ENCODE measurements at places on chromosomes 3 and 15. TPM values are rescaled to one million over a fixed set of nuclear protein-coding genes. Genes with fewer than 3 reads are reported as not detected.

The NME9 gene
- total RNA-seq: 0.53 TPM

GRCh38 chr15:100900136-100900794, 18.9 kb upstream of the LRRK1 start:
- no peak overlapping the region for H3K4me3 ChIP-seq
- H3K27ac ChIP-seq: no peak overlapping the region
- no peaks in the 10 kb centered on the region for H3K36me3 ChIP-seq
- H3K27me3 ChIP-seq: peaks cover 22% of the 10 kb centered on the region
- DNase-seq: no peak

- H3K27me3 ChIP-seq: no peaks in the 10 kb centered on the region
- H3K4me3 ChIP-seq: peak overlapping the region; percentile 69
- no peaks in the 10 kb centered on the region for H3K36me3 ChIP-seq
These were observed 27.2 kb downstream of the AKAP13 start for GRCh38 chr15:85407421-85408269.

DNA sequence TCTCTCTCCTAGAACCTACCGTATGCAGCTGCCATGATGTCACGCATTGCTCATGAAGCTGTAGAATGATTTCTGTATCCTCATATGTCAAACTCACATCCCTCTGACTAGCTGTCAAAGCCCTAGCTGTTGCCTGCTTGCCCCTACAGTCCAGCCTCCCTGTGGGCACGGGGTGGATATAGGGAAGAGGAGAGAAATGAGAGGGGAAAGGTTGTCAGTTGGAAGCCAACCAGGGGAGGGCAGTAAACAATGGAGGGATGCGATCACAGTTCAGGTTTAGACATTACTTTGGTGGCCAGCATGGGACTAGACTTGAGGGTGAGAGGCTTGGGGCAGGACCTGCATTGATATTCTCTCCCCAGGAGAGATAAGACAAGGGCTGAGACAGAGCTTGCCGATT, 1.7 kb upstream of the HDGFL3 start:
- H3K36me3 ChIP-seq: peaks cover 3% of the 10 kb centered on the region
- H3K27me3 ChIP-seq: peaks cover 11% of the 10 kb centered on the region
- DNase-seq: no peak
- no peak overlapping the region for H3K27ac ChIP-seq
- no peak overlapping the region for H3K4me3 ChIP-seq

GRCh38 chr3:149554826-149555225, 80.3 kb downstream of the TM4SF4 start:
- H3K4me3 ChIP-seq: no peak overlapping the region
- no peak overlapping the region for H3K27ac ChIP-seq
- peaks cover 8% of the 10 kb centered on the region for H3K4me1 ChIP-seq
- no peak for DNase-seq

DNA sequence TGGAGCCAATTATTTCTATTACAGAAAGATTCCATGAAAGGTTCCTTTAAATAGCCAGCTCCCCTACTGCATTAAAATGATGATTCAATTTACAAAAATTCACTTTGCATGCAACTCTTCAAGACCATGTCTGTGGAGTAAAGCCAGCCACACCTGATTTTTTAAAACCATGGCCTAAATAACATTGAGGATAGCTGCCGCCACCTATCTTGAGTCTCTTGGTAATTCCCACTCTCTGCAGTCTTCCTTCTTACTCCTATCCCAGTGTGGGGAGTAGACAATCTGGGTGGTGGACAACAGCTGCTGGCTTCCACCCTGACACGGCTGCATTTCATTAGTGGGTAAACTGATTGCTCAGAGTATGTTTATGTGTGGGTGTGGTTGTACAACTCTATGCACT, 10.7 kb downstream of the LRTM1 start:
- DNase-seq: no peak
- no peaks in the 10 kb centered on the region for H3K4me1 ChIP-seq
- no peak overlapping the region for H3K27ac ChIP-seq
- H3K36me3 ChIP-seq: no peaks in the 10 kb centered on the region
- no peak overlapping the region for H3K4me3 ChIP-seq

DNA sequence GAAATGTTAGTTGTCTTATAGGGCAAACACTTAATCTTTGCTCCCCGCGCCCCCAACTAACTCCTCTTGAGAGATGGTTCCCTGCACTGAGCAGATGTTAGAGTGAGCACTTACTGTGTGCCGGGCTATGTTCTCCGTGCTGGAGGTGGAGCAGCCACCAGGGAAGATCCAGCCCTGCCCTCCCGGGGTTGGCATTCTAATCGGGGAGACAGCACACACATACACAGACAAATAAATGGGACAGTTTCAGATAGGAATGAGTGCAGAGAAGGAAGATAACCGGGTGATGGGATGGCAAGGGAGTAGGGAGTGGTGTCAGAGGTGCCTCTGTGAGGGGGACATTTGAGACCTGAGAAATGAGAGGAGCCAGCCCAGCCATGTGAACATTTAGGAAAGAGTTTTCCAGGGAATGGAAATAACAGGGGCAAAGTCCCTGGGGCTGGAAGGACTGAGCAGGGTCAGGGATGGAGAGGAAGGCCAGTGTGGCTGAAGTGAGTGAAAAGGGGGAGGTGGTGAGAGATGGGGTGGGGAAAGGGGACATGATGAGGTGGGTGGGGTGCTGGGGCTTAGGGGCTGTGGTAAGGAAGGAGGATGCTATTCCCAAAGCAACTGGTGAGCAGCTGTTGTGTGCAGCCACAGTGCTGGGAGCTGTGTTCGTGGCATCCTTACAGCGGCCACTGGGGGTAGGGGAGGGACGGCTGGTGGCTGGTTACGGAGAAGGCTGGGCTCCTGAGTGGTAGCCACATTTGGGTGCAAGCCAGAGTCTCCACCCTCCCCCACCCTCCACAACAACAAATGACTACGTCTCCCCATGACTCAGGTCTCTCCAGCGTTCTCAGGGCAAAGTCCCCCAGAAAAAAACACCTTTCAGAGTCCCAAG, 15.4 kb upstream of the FGD5 start:
- H3K27me3 ChIP-seq: peaks cover 19% of the 10 kb centered on the region
- no peak overlapping the region for H3K27ac ChIP-seq
- H3K4me3 ChIP-seq: no peak overlapping the region
- peaks cover 31% of the 10 kb centered on the region for H3K4me1 ChIP-seq
- H3K36me3 ChIP-seq: no peaks in the 10 kb centered on the region

- H3K27ac ChIP-seq: no peak overlapping the region
- DNase-seq: no peak
- no peak overlapping the region for H3K4me3 ChIP-seq
- no peaks in the 10 kb centered on the region for H3K4me1 ChIP-seq
- H3K27me3 ChIP-seq: no peaks in the 10 kb centered on the region
These were observed 30.8 kb downstream of the DNAH1 start for GRCh38 chr3:52346623-52347530.

GRCh38 chr15:92651877-92652575, 3.5 kb downstream of the FAM174B start:
- peaks cover 2% of the 10 kb centered on the region for H3K36me3 ChIP-seq
- peaks cover 5% of the 10 kb centered on the region for H3K4me1 ChIP-seq
- no peak for DNase-seq
- peaks cover 49% of the 10 kb centered on the region for H3K27me3 ChIP-seq
- H3K4me3 ChIP-seq: no peak overlapping the region

GRCh38 chr3:151312972-151313371, 3.6 kb downstream of the GPR87 start:
- peaks cover 42% of the 10 kb centered on the region for H3K4me1 ChIP-seq
- H3K4me3 ChIP-seq: no peak overlapping the region
- DNase-seq: no peak
- no peaks in the 10 kb centered on the region for H3K36me3 ChIP-seq
- no peak overlapping the region for H3K27ac ChIP-seq
- H3K27me3 ChIP-seq: peaks cover 6% of the 10 kb centered on the region

The MAP4 gene
- 149 TPM for total RNA-seq

The PDIA5 gene
- total RNA-seq: 9.6 TPM

The DUOXA2 gene
- not detected for total RNA-seq

DNA sequence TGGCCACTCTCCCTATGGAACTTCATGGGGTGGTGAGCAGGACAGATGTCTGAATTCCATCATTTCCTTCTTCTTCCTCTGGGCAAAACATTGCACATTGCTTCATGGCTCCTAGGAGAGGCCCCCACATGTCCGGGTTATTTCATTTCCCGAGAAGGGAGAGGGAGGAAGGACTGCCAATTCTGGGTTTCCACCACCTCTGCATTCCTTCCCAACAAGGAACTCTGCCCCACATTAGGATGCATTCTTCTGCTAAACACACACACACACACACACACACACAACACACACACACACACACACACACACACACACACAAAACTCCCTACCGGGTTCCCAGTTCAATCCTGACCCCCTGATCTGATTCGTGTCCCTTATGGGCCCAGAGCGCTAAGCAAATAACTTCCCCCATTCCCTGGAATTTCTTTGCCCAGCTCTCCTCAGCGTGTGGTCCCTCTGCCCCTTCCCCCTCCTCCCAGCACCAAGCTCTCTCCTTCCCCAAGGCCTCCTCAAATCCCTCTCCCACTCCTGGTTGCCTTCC, 1.9 kb downstream of the RHO start:
- H3K36me3 ChIP-seq: no peaks in the 10 kb centered on the region
- no peaks in the 10 kb centered on the region for H3K27me3 ChIP-seq
- H3K27ac ChIP-seq: no peak overlapping the region
- peaks cover 10% of the 10 kb centered on the region for H3K4me1 ChIP-seq
- H3K4me3 ChIP-seq: no peak overlapping the region
- no peak for DNase-seq
